GM04503 (cell line): ENCODE measurements at places on chromosomes 7 and 10.

GRCh38 chr7:157691586-157692459, 355.0 kb downstream of the DNAJB6 start:
- no peak for DNase-seq

DNA sequence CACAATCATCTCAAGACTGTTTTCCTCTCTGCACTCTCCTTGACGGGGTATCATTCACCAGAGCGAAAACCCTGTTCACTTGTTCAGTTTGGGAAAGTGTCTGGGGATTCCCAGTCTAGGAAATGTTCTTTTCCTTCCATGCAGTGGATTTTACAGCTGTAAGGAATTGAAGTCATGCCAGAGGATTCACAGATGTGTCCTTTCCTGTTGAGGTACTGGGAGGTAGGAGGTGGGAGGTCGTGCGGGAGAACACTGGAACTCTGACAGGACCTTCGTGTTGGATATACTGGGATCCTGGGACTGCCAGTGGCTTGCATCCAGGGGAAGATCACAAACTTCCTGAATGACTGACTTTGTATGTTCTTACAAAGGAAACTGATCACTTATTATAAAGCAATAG, 185.5 kb downstream of the BMPER start:
- no peak for DNase-seq

- no peak for DNase-seq
Observed at GRCh38 chr7:122695816-122696215, 3.1 kb downstream of the RNF133 start.

DNA sequence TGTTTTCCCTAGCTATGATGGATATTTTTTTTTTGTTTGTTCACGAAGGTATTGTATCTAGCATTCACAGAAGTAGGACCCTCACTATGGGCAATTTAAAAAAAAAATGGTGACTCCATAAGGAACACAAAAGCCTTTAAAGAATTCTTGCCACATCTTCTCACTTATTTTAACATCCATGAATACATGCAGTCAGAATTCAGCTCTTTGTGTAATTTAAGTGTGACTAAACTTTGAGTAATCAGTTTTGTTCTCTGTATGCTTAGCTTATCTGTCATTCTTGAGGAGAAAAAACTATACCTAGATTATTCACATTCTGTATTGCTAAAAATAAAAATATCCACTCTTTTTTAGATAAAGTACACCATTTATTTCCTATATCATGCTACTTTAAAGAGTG, 313.2 kb upstream of the KCND2 start:
- no peak for DNase-seq

- DNase-seq: no peak
Observed at GRCh38 chr10:97327348-97328294, 6.9 kb downstream of the FRAT2 start.

GRCh38 chr7:33379891-33380525, 250.6 kb downstream of the BBS9 start:
- DNase-seq: no peak

DNA sequence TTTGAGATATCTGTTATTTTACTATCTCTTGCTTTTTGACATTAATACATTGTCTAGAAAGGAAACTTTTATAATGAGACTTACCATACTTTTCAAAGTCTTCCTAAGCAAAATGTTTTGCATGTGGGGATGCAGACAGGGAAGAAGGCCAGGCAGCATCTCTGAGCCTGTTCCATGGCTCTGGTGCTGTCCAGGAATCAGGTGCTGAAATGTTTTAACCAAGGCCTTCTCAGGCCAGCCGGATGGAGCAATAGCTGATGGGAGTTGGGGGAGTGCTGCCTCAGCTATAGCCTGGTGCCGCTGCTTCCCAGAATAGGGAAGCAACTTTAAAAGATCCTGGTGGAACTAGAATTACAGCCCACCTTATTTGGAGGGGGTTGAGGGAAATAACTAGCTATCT, 38.5 kb downstream of the CRTAC1 start:
- no peak for DNase-seq

DNA sequence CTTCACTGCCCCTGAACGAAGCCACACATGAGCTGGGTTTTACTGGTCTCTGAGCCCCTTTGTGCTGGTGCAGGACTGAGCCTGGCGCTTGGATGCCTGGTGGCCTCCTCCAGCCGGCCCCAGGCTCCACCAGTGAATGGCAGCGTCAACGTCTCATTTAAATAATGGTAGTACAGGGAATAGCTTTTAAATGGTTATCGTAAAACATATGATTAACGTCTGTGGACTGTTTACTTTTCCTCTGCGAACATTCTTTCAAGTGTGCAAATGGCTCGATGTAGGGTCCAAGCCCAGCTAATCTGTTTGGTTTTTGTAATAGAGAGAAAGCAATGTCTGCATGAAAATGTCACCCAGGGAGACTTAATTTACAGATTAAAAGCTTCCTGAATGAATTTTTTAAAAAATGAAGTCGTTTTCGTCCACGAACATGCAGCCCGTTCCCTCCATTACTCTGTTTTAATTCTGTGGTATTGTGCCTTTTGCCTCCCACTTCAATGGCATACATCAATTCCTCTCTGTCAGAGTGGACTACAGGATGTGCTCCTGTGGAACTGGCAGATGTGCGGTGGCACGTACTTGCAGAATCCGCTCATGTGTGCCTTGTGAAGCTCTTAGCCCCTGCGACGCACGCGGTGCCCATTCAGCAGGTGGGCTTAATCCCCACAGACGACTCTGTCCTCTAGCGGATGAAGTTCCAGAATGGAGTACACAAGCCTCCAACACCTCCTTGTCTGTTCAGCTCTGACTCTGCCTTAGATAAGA, 192.7 kb downstream of the TCF7L2 start:
- no peak for DNase-seq

- no peak for DNase-seq
Observed at GRCh38 chr7:71251706-71252105, 119.8 kb downstream of the GALNT17 start.
